Fibroblast of the aortic adventitia (primary cell): ENCODE measurements at places on chromosomes 13 and 19. TPM values are rescaled to one million over a fixed set of nuclear protein-coding genes. Genes with fewer than 3 reads are reported as not detected.

SIGLEC5 gene
- not detected in 2 replicates for total RNA-seq

PRR36 gene
- total RNA-seq: 0.09 and 0.90 TPM in 2 replicates

RFX1 gene
- 3.4 and 3.6 TPM in 2 replicates for total RNA-seq

RNF225 gene
- not detected in 2 replicates for total RNA-seq

CLEC4M gene
- not detected in 2 replicates for total RNA-seq

PGLYRP1 gene
- not detected in 2 replicates for total RNA-seq

SGCG gene
- 2.1 and 15.4 TPM in 2 replicates for total RNA-seq

TEX29 gene
- not detected in 2 replicates for total RNA-seq

DMKN gene
- 11.4 and 63.0 TPM in 2 replicates for total RNA-seq

PSG1 gene
- total RNA-seq: 0.72 TPM in 1 of 2 replicates, not detected in the other

SHFL gene
- 18.4 and 22.7 TPM in 2 replicates for total RNA-seq

C1QTNF9 gene
- not detected in 2 replicates for total RNA-seq

PMIS2 gene
- total RNA-seq: not detected in 2 replicates

ADPRHL1 gene
- total RNA-seq: 2.4 and 2.8 TPM in 2 replicates

ZNF600 gene
- 3.8 and 5.7 TPM in 2 replicates for total RNA-seq

PABPC3 gene
- total RNA-seq: 0.08 and 0.09 TPM in 2 replicates

EFNA2 gene
- not detected in 2 replicates for total RNA-seq

MTUS2 gene
- 0.36 TPM in 1 of 2 replicates, not detected in the other for total RNA-seq

TUBA3C gene
- total RNA-seq: not detected in 2 replicates

ADGRE2 gene
- 0.09 TPM in 1 of 2 replicates, not detected in the other for total RNA-seq

HCN2 gene
- total RNA-seq: 0.08 and 0.63 TPM in 2 replicates
